Effector CD8-positive, alpha-beta T cell (primary cell): ENCODE measurements at places on chromosomes 2 and 18.

- no peak for DNase-seq
These were observed 116.7 kb downstream of the DSC3 start for GRCh38 chr18:30925795-30926194.

GRCh38 chr2:62489162-62489561, 16.8 kb downstream of the TMEM17 start:
- DNase-seq, result no peak

DNA sequence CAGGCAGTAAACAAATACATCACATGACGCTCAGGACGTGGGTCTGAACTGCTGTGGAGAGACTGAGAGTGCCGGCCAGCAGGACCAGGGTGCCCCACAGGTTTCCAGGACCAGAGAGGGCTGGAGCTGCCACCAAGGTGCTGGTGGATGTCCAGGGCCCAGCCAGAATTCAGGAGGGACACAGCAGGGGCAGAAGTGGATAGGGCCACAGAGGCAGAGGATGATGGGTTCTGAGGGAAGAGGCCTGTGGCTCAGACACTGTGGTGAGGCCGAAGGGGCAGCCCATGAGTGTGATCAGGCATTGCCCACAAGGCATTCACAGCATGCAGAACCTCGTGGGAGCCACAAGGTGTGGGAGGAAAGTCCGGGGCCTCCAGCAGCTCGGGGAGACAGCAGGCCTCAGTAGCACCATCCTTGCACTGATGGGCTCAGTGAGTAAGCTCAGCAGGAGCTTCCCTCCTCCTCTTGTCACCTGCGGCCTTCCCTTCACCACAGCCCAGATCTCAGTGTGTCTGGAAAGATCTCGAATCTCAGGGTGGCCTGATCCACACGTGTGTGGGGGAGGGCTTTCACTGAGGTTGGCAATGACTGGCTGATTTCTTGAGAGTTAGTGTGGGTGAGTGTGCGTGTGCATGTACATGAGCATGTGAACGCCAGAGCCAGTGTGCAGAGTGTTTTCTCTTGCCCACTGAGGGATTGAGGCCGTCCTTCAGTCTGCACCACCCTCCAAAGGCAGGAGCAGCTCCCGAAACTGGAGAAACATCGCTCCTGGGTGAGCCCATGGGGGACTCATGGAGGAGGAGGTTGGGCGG, 181.8 kb upstream of the RAB6C start:
- no peak for DNase-seq

GRCh38 chr2:193463011-193463410, 1268.3 kb upstream of the TMEFF2 start:
- no peak for DNase-seq

- no peak for DNase-seq
These were observed 155.9 kb downstream of the ESCO1 start for GRCh38 chr18:21444465-21445212.

- DNase-seq, result no peak
These were observed 480.3 kb downstream of the BCL11A start for GRCh38 chr2:60073201-60073600.

DNA sequence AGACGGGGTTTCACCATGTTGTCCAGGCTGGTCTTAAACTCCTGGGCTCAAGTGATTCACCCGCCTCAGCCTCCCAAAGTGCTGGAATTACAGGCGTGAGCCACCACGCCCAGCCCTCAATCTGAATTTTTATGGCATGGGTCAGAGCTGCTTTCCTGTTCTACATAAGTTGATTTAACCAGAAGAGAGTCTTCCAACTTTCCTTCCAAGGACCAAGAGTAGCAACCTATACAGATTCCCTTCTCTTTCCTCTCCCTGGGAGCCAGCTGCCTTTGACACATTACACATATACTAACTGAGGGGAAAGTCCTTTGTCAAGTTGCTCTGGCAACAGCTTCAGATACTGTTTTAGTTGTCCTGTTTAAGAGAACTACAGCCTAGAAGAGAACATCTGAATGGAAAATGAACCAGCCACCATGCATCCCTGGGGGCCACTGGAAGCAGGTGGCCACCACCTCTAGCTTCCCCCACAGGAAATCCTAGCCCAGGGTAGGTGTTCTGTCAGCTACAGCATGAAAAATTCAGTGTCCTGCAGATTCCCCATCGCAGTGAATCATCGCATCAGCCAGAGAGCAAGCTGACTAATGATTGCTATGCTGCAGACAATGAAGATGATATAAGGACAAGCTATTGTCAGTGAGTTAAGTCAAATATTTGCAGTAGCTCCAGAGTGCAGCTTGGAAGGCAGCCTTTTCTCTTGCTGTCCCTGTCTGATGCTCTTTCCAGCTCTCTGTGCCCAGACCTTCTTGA, 62.9 kb downstream of the POMC start:
- no peak for DNase-seq
